ENCODE measurements at places on chromosomes 7 and 10. TPM values are rescaled to one million over a fixed set of nuclear protein-coding genes. Genes with fewer than 3 reads are reported as not detected.

DNA sequence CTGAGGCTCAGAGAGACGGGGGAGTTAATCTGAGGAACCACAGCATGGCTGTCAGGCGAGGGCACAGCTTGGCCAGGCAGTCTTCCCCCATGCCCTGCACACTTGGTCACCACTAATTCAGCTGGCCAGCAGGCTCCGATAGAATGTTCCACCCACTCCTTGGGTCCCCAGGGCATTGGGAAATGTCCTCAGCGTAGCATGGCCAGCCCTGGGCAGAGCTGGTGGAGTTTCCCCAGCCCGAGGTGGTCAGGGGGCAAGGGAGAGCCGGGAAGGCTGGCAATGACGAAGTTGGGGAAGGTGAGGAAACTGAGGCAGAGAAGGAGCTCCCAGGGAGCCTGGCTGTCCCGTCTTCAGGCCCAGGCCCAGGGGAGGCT lies 12.1 kb upstream of the GRIFIN start:
- DNase-seq = no peak

DDX21 gene
- 60.8 TPM for polyA plus RNA-seq

DNA sequence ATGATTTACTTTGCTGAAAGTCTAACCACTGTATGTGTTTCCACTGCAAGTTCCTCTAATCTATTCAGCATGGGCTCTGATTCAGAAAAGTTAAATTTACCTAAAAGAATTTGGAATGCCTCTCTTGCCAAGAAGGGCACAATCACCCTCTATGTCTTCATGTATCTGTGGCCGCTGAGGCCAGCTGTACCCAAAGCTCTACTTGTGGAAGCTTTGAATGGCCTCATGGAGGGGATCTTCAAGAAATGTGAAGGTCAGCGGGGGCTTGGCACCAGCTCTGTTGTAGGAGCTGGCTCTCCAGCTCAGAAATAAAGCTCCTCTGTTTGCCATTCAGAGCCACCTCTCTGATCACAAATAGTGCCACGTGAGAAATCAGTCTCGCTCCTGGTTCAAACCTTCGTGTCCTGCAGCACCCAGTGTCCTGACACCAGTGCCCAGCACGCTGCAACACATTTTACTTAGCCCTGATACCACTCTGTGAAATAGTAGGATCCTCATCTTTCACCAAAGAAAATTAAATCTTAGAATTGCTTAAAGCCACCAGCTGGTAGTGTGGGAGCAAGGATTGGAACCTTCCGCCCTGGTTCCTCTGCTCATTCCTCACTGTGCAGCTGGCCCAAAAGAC lies 61.1 kb downstream of the PKD1L1 start:
- no peak for DNase-seq

NPFFR1 gene
- polyA plus RNA-seq = 0.22 TPM

- DNase-seq = no peak
Observed at GRCh38 chr7:30173058-30173897, 38.5 kb downstream of the MTURN start.

DNA sequence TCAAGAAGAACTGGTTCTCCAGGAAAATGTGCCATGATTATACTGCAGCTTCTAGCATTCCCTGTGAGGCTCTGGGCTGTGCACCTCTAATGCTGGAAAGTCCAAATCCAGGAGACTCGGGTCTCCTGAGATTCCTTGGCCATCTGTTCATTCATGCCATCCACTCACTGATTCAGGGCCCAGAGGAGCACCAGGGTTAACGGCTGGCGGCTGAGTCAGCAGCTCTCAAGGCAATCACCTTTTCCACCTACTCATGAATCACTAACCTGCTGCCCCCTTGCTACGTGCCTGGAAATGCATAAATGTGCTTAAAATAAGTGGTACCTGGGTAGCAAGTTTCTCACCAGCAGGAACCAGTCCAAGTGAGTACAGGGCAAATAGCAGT lies 132.7 kb downstream of the KCNMA1 start:
- DNase-seq = no peak
